ENCODE measurements at places on chromosomes 7 and 10.

- DNase-seq, result no peak
Measured at GRCh38 chr10:86402283-86402941, 35.8 kb upstream of the GRID1 start.

GRCh38 chr7:76326646-76327233, 24.3 kb downstream of the HSPB1 start:
- no peak for DNase-seq

GRCh38 chr7:111914291-111914690, 291.9 kb downstream of the DOCK4 start:
- DNase-seq, result no peak

GRCh38 chr10:103452506-103453230, 498 bp upstream of the CALHM2 start:
- DNase-seq, result no peak

DNA sequence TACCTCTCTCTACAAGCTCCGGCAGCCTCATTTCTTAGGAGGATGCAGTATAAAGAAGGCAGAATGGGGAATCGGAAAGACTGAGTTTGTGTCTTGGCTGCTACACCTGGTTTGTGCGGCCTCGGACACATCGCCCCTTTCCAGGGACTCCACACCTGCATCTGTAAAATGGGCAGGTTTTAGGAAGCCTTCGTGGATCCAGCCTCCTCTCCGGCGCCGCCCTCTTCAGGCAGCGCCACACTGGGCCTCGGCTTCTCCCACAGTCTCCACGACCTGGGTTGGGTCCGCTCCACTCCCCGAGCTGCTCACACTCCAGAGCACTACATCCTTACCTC, 341 bp downstream of the GOT1 start:
- no peak for DNase-seq

DNA sequence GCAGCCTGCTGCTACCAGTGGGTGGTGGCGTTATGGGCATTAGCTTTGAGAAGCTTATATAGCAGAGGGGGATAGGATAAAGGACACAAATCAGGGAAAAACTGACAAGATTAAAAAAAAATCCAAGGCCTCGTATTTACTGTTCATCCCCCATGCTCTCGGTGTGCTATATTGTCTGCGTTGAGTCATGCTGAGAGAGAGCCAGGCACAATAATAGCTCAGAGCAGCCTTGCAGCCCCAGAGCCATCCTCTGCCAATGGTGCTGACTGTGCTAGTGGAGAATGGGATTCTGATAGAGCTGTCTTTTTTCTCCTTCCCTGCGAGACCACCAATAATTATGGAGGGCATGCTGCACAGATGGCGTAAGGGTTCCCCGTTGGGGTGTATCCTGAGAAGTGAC, 51.7 kb upstream of the FZD1 start:
- no peak for DNase-seq

GRCh38 chr7:108525327-108525984, 479 bp downstream of the PNPLA8 start:
- DNase-seq, result peak; percentile 83

DNA sequence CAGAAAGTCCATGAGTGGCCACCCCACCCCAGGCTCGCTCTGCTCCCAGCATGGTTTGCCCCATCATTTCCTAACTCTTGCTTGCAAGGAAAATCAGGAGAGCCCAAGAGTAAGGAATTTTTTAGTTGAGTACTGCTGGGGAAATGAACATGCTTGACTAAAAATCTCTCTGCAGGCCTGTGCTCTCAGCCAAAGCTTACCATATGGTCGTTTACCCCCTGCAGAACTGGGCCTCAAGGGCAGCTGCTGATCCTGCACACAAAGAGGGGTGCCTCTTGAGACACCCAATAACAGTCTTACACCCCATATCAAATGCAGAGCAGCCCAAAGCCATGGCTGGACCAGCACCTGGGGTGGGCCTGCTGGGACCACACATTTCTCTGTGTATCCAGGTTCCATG, 183.2 kb downstream of the CXCL12 start:
- DNase-seq, result no peak

DNA sequence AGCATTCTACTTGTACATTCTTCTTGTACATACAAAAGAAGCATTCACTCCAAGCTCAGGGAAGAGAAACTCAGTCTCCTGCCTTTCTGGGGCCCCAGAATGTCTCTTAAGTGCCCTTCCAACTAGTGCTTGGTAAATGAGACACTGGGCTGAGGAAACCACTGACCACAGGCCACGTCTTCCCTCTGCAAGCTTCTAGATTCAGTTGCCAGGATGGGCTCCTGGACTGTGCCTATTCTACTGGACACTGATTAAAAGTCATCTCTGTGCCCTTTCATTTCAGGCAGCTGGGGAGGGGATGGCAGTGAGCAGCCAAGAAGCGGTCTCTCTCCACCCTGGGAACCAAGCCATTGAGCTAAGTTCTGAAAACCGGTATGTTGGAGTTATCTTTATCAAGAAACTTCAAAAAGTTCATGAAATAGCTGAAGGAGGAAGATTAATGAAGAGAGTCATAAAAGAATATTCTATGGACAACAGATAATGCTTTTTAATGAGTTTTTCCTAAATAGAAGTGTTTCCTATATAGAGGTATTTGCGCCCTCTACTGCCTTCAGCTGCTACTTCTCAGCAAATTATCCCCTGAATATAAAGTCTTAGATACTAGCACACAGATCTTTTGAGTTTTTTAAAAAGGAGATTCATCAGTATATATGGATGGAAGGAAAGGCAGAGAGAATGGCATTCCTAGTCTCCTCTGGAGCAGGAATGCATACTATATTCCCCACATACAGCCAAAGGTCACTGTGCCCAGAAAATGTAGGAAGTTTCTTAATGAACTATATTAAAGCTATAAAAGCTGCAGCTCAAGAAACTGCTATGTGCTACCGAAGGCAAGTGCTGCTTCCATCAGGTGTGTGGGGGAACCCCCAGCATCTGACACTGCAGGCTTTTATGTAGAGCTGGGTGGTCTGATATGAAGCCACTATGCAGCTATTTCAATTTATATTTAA, 8.4 kb upstream of the IFIT1B start:
- DNase-seq, result peak; percentile 7
